ENCODE measurements at places on chromosomes 3 and 15.

DNA sequence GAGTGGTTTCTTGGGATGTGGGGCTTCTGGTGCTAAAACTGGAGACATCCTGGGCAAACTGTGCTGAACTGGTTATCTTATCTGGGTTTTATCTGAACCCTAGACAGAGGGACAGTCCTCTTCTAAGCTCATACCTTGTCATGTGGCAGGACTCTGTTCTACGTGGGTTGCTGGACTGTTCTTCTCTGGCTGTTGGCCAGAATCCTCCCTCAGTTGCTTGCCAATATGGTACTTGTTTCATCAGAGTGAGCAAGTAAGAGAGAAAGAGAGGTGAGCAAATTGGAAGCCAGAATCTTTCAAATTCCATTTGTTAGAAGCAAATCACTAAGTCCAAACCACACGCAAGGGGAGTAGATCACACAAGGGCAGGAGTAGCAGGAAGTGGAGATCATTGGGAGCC lies 291.5 kb upstream of the TBL1XR1 start:
- DNase-seq = no peak

DNA sequence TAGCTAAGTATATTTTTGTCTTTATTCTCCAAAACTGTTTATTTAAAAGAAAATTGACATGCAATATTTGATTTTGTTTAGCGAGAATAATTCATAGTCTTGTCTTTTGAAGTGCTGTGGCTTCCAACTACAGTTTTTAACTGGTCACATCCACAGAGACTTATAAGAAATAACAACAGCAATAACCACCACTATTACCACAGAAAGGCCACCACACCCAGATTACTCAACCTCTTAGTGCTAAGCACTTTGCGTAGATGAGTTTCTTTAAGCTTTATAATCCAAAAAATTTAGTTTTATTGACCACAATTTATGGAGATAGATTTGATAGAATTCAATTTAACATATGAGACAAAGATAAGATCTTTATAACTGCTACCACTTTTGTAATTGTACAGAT lies 468.4 kb upstream of the UBE2E2 start:
- DNase-seq = no peak

GRCh38 chr3:184540777-184541681 lies 20.6 kb upstream of the EPHB3 start:
- DNase-seq = peak; percentile 30

- DNase-seq = no peak
These were observed 15.8 kb downstream of the TCF12 start for GRCh38 chr15:56934269-56934668.

DNA sequence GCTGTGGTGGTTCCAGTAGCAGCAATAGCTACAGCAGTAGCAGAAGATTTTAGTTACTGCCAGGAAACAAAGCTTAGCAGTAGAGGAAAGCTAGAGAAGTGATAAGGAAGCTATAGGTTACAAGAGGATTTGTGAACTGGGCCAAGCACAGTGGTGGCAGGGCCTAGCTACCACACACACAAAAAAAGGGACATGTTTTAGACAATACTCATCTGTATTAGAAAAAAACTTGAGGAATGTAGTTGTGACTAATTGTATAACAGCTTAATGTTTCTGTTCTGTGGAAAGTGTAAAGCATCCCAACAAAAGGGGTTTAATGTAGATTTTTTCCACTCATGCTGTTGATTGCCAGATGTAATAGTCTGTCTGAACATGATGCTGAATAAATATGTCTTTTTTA lies 29.9 kb upstream of the PFN2 start:
- DNase-seq = peak; percentile 39

GRCh38 chr15:99155961-99156443 lies 51.1 kb downstream of the SYNM start:
- DNase-seq = peak; percentile 50

DNA sequence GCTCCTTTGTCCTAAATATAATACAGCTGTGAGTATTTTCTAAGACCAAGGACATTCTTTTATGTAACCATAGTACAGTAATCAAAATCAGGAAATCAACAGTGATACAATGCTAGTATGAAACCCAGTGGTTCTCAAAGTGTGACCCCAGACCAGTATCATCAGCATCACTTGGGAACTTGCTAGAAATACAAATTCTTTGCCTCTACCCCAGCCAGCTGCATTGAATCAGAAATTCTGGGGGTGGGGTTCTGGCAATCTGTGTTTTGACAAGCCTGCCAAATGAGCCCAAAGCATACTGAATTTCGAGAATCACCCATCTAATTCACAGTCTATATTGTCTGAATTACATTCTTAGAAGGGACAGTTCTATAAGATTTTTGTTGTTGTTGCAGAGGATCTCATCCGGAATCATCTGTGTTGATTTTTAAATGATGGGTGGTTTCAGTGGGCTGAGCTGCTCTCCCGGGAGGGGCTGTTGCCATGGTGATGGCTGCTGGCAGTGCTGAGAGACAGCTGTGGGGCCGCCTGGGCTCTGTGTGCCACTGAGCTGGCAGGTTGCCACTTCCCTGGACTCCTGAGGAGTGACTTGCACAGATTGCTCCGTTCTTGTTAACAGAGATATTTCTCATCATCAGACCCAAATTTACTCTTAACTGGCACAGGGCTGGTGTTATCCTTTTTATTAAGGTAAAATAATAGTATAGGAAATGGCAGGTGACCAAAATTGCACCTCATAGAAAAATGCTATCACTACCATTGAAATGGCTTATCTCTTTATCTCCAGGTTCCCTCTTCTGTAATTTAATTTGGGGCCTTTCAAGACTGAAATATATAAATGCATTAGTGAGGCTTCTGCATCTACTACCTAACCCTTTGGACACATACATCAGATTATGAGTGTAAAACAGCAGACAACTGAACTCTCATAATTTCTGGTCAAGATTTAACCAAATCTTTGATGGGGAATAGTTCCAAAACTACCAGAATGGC lies 56.5 kb downstream of the NEK11 start:
- DNase-seq = peak; percentile 5

- DNase-seq = peak; percentile 75
These were observed at the start of gene MYEF2 for GRCh38 chr15:48177766-48178647. TSS of gene MYEF2 (minus strand) at chr15:48178295. CDS start at chr15:48178237, 58 bp downstream.

GRCh38 chr3:176514297-176514696 lies 683.0 kb downstream of the TBL1XR1 start:
- peak; percentile 54 for DNase-seq

- DNase-seq = no peak
These were observed 516.7 kb upstream of the CFAP20DC start for GRCh38 chr3:59566481-59566975.

GRCh38 chr3:76264496-76264895 lies 479.1 kb upstream of the ZNF717 start:
- DNase-seq = no peak

GRCh38 chr15:91904942-91905341 lies 51.4 kb downstream of the SLCO3A1 start:
- DNase-seq = no peak

GRCh38 chr3:8755564-8756237 lies 13.7 kb downstream of the OXTR start:
- peak; percentile 46 for DNase-seq

DNA sequence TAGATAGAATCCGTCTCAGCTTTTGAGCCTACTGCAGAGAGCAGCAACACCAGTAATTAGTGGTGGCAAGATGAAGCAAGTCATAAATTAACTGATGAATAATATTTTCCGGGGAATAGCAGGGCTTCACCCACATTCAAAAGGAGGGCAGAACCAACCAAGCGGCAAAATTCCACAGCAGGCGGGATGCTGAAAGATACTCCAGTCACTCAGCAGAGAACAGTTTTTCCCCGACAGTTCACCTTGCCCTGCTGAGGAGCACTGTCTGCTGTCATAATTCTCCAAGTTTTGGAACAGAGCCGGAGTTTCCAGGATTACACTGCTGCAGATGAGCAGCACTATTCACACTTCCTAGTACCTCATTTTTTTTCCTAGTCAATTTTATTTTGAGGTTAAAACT lies 274.7 kb downstream of the CD47 start:
- DNase-seq = no peak

GRCh38 chr3:63959146-63959545 lies 47.0 kb upstream of the SCAANT1 start:
- no peak for DNase-seq

- peak; percentile 76 for DNase-seq
These were observed 125.3 kb upstream of the THBS1 start for GRCh38 chr15:39455471-39455991.

DNA sequence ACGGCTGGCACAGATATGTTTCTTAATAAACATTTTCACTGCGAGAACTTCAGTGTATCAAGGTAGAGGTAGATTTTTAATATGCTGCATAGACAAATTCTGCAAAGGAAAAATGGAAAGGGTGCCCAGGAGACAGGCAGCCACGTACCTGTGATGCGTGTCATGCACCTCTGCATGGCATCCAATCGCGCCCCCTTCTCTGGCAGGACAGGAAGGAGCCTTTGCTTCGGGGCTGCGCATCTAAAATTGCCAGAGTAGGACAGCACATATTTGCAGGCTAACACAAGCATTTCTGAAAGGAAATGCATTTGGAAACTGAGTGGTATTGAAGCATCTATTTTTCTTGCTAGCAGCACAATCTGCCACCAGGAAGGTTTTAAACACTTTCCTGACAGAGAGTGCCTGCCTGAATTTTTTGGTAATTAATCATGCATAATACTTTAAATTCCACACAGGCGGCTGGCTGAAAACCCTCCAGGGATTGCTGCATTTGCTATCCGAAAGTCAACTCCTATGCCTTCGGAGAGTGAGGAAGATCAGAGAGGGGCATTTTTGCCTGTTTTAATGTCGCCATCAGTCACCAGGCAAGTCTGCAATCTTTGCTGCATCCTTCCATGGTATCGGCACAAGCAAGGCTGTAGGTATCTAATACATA lies 165.1 kb upstream of the ATP10A start:
- peak; percentile 64 for DNase-seq
